ENCODE measurements at places on chromosomes 7 and 10.

DNA sequence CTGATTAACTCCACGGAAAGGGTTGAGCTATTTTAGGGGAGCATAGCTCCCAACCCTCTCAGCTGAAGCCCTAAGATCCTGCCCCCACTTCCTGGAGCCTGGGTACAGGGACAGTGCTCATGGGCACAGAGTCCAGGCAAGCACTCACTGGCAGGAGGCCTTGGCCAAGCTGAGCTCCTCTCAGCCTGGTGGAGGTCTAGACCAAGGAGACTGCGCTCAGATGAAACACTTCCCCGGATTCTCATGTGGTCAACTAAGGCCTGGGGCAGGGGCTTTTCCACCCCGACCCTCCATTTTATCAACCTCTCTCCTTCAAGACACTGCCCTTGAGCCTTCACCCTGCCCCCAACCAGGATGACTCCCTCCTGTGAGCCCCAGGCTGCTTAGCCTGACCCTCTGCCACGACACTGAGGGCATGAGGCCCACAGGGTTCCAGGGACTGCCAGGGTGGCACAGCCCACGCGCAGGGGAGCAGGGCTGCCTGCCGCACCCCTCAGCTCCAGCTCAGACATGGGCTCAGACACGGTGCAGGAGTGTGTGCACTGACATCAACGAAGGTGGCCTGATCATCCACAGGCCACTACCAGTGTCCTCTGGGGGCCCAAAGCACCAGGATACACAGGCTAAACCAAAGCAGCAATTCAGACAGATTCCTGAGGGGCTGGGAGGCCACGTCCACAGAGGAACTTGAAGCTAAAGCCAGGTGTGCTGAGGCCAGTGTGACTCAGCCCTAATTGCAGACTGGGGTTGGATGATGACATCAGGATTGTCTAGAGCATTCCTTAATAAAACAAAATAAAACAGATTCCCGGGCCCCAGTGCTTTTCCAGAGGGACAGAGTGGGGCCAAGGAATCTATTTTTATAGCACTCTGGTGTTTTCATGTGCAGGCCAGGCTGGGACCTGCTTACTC, 18.8 kb downstream of the CHAT start:
- DNase-seq: no peak

- no peak for DNase-seq
Measured at GRCh38 chr7:4100148-4100547, 581.9 kb upstream of the FOXK1 start.

DNA sequence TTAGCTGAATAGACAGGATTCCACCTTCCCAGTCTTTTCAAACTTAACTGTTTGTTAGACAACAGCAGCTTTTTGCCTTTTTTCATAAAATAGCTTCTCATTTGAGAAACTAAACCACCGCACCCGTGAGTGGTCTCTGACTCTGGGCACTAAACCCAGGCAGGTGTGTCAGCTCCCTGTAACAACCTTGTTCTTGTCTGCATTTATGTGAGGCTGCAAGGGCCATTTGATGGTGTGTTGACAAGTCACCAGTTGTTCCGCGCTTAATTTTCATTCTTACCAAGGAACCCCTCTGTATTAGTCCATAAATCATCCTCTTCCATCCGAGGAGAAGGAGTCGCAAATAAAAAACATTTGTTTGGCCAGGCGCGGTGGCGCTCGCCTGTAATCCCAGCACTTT, 1.5 kb downstream of the STOX1 start:
- DNase-seq: no peak

DNA sequence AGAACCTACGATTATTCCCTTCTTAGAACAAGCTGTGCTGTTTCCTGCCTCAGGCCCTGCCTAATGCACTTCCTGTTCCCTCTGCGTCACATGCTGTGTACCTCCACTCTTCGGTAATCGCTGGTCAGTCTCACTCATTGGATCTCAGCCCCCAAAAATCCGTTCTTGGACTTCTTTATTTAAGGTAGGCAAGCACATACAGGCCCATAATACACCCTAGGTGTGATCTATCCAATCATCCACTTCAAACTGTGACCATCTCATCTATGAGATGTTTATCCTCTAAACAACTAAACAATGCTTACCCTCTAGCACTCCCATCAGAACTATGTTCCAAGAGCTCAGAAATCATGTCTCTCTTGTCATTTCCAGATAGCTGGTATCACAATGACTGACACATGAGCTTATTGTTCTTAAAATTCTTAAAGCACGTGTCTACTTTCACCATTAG, 83.9 kb downstream of the CADPS2 start:
- DNase-seq: no peak

GRCh38 chr10:68900427-68901104, 549 bp upstream of the DDX50 start:
- DNase-seq: peak; percentile 79

DNA sequence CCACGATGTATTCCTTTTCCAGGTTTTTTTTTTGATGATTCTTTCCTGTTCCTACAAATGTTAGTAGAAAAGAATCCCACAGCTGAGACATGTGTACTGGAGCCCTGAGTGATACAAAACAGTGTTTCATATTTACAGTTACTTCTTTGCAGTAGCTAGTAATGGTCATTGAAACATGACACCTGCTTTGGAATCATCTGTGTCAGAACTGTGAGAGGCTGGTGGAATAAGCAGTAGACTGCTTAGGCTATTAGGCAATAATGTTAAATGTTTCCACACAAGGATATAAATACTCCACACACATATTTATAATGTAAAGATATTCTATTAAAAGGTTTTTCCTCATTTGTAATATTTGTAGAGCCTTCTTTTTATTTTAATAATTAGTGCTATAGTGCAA, 394.0 kb downstream of the THSD7A start:
- no peak for DNase-seq

DNA sequence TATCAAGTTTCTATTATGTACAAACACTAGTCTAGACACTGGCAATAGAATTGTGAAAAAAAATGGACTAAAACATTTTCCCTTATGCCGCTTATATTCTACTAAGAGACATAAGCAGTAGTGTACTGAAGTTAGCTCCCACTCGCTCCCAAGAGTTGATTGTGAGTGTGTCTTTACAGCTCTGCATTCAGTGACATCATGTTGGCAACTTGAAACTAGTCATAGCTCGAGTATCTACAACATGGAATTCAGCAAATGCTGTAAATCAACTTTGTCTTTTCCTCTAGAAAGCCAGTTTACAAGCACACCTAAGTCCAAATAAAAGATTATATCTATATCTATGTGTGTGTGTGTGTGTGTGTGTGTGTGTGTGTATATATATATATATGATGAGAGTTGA, 58.8 kb upstream of the MAGI2 start:
- DNase-seq: no peak

DNA sequence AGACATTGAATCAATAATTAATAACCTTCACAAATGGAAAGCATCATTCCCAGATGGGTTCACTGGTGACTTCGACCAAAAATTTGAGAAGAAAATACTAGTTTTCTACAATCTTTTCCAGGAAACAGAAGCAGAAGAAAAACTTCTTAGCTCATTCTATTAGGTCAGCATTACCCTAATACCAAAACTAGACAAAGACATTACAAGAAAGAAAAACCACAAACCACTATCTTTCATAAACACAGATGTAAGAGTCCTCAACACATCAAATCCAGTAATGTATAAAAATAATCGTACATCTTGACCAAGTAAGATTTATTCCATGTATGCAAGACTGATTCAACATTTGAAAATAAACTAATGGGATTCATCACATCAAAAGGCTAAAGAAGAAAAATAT, 64.0 kb upstream of the CDK1 start:
- no peak for DNase-seq

GRCh38 chr7:2651847-2652735, 20.3 kb downstream of the TTYH3 start:
- DNase-seq: no peak

GRCh38 chr7:105268056-105268455, 120.7 kb downstream of the SRPK2 start:
- DNase-seq: peak; percentile 12

- no peak for DNase-seq
Measured at GRCh38 chr7:146754385-146754784, 637.8 kb downstream of the CNTNAP2 start.

- no peak for DNase-seq
Measured at GRCh38 chr7:30112103-30112713, 22.6 kb upstream of the MTURN start.

GRCh38 chr7:86664486-86664885, 20.8 kb downstream of the GRM3 start:
- no peak for DNase-seq

DNA sequence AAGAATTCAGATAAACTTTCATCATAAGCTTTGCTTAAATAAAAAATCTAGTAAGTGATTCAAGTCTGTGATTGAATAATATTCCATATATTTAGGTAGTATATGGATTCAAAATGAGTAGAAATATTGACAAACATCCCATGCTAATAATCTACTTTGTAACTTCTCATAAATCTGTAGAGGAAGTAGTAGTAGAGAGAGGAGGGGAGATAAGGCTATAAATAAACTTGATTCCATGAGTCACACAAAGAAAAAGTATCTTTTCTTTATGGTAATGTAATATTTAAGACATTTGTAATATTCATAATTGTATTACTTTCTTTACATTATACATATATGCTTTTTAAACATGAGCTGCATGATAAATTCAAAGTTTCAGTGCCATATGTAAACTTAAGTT, 25.6 kb upstream of the CD36 start:
- no peak for DNase-seq

DNA sequence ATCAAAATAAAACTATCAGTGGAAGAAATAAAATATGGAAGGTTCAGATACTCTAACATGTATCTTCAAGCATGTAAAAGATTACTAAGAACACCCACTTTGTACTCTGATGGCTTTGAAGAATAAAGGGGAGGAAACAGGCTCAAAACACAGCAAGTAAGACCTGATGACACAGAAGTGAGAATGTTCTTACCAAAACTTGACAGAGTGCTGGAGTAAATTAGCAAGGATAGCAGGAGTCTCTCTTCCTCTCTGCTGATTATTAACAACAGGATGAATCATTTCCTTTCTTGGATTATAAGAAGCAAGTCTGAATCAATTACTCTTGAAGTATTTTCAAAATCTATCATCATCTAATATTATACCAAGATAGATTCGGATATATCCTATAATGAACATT, 47.5 kb downstream of the GLI3 start:
- DNase-seq: no peak
